Activated T-cell treated with anti-CD3 and anti-CD28 coated beads, Interleukin-2, amount 50 U/mL, for 4 hours (primary cell): ENCODE measurements at places on chromosomes 11 and 22.

GRCh38 chr11:109085708-109086373, 336.1 kb upstream of the C11orf87 start:
- no peak for DNase-seq

- no peak for DNase-seq
Measured at GRCh38 chr22:30445438-30446145, 20.0 kb downstream of the MTFP1 start.

DNA sequence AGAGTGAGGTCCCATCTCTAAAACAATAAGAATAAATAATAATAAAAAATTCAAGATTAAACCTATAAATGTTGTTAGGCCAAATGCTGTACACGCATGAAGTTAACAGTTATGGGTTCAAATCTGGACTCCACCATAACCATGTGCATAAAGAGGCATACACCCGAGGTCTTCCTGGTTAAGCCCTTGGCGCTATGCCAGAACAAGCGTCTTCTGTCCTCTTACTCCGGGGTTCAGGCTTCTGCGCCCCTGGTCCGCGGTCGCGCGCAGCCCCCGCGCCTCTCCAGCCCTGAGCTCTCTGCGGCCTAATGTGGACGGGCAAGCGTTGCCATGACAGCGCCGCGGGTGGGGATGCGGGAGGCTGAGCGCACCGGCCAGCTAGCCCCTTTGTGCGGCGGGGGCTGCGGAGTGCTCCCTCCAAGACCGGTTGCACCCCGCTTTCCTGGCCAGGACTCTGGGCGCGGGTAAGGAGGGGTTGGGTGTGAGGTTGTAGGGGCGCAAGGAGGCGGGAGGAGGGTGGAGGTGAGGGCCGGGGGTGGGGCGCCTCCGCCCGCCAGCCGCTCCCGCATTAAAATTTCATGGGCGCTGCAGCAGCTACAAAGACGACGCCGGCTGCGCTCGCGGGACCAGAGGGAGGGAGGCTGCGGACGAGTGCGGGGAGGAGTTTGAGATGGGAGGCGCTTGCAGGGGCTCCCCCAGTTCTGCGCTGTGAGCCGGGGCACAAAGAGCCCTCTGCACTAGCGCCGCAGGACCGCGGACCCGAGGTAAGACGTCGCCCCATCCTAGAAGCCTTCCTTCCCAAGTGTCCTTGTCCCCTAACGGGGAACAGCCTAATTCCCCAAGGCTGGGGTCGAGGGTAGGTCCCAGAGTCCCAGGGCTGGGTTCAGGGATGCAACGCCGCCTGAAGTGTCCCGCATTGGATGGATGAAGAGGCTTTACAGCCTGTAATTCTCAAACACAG, at the start of gene MIAT:
Gene MIAT (plus strand): TSS at position 698 of the 961 bp plus-strand sequence.
- DNase-seq = peak; percentile 56

DNA sequence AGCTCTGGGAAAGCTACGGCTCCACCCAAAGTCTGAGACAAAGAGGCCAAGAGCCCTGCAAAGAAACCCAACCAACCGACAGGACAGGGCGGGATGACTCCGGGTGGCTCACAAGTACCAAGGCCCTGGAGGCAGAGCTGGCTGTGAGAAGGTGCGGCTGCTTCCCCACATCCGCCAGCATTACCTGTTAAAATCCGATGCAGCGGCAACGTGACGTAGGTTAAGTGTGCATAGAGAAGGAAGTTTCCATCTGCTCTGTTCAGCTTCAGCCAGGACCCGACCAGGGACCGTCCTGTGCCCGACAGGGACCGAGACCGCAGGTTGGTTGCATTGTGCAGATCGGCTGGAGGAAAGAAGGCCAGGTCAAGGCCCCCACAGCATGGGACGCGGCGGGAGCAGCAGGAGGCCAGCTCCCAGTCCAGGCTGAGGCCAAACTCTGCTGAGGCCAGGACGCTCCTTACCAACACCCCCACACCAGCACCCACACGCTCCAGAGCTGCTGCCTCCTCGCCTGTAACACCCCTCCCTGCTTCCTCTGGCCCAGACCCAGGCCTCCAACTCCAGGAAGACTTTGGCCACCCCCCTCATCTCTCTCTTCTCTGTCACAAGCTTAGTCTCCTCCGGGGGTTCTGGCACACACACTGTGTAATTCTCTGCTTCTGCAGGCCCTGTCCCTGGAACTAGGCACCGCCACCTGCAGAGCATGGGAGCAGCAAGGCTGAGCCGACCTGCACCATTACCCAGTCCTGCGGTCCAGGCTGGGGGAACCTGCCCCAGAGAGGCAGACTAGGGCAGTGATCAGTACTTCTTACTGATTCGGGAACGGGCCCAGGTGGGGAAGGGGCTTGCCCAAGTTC, 34.1 kb downstream of the NUP50 start:
- DNase-seq = no peak

GRCh38 chr11:12842933-12843636, 166.0 kb upstream of the RASSF10 start:
- DNase-seq = no peak
